Activated T-helper 1 cell treated with anti-CD3 and anti-CD28 coated beads, Interleukin-2, amount 50 U/mL, for 16 hours (primary cell): ENCODE measurements at places on chromosomes 7 and 10.

GRCh38 chr7:22375359-22376048, 18.6 kb upstream of the RAPGEF5 start:
- DNase-seq = no peak

GRCh38 chr7:47405921-47406800, 175.8 kb downstream of the TNS3 start:
- no peak for DNase-seq

DNA sequence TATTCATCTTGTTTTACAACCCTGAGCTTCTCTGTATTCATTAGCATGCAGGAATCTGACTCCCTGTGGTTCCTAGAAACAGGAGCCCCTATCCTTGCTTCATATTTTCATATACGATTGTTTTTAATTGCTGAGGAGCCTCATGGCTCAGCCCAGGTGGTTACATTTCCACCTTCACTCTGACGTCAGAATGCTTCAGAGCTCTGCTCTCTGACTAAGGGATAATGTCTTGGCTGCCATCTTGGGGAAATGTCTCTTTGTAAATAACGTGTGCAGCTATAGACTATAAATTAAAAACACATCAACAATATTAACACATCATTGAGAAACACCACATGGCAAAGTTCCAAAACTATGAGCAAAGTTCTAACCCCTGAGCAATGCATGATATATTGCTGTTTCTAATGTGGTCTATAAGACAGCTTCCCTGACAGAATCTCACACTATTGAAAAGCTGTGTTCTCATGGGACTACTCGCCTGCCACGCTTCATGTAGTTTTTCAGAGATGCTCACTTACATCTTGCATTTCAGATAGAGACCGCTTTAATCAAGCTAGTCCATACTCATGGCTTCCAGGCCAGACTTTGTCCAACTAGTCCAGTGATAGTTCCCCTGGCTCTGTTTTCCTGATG, 227.0 kb downstream of the SORCS3 start:
- DNase-seq = no peak

- no peak for DNase-seq
Measured at GRCh38 chr10:6746782-6747181, 166.7 kb upstream of the PRKCQ start.

GRCh38 chr10:73773152-73773879, 8.5 kb upstream of the CHCHD1 start:
- DNase-seq = no peak

- DNase-seq = no peak
Measured at GRCh38 chr10:128298587-128298986, 172.4 kb upstream of the MKI67 start.

DNA sequence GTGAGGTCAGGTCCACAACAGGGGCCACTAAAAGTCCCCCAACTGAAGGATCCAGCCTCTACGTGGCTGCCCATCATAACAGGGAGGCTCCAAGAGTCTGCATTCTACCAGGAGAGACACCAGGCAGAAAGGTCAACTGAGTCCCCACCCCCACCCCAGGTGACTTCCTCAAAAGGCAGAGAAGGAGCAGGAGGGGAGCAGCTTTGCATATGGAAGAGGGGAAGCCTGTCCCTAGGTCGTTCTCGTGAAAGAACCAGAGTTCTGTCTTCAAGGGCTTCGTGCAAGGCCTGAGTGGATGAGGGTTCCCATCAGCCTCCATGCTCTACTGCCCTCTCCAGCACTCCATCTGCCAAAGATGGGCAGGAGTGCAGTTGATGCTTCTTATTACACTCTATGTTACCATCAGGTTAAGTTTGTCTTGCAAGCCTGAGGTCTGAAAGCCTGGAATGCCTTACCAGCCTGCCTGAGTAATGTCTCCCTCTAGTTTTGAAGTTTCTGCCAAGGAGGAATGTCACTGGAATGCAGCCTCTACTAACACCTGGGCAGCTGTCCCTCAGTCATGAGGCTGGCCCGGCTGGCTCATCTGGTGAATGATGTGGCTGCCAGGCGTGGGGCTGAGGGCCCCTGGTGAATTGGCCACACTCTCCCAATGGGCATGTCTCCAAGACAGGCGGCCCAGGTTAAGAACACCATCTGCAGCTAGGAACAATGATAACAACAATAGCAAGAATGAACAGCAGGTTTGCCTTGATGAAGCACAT, 54.3 kb upstream of the SMNDC1 start:
- DNase-seq = no peak

GRCh38 chr10:36597756-36598320, 527.6 kb upstream of the ANKRD30A start:
- no peak for DNase-seq

DNA sequence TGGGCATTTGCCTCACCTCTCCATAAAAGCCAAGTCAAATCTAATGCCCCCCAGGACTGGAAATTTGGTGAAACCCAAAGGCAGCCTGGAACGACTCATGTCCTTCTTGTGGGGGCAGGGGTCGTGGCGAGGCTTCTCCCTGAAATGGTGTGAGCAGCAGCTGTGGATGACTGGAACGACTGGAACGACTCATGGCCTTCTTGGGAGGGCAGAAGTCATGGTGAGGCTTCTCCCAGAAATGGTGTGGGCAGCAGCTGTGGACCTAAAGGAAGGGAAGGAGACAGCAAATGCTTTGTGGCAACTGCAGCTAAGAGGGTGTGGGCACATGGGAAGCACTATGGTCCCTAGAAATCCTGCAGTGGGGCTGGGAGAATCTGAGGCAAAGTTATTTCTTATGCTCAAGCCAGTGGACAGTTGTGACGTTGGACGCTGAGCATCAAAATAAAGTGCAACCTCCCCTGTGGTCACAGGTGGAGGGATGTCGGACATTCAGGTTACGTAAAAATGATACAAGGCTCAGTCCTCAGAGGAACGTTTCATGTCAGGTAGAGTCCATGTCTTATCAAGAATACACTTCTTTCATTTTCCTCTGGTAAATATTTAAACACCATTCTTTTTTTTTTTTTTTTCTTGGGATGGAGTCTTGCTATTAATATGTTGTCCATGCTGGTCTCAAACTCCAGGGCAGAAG, 107.0 kb upstream of the KIF5B start:
- DNase-seq = no peak

GRCh38 chr7:149598721-149599308, 101.2 kb upstream of the ZNF746 start:
- no peak for DNase-seq

GRCh38 chr7:34087892-34088891, 182.9 kb downstream of the BMPER start:
- DNase-seq = no peak

DNA sequence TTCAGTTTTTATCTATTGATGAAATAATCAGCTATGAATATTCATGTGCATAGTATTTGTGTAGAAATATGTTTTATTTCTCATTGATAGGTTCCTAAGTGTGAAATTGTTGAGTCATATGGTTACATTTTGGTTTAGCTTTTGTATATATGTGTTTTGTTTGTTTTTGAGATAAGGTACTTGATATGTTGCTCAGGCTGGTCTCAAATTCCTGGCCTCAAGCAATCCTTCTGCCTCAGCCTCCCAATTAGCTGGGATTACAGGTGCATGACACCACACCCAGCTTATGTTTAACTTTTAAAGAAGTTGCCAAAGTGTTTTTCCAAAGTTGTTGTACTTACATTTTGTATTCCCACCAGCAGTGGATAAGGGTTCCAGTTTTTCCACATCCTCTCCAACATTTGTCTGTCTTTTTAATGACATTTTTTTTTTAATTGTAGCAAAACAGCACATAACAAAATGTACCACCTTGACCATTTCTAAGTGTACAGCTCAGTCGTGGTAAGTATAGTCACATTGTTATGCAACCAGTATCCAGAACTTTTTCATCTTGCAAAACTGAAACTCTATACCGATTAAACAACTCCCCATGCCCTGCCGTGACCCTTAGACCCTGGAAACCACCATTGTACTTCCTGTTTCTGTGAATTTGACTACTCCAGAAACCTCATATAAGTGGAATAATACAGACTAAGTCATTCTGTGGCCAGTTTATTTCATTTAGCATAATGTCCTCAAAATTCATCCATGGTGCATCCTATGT, 12.6 kb upstream of the UBE2D1 start:
- DNase-seq = no peak

- no peak for DNase-seq
Measured at GRCh38 chr10:20166096-20166675, 350.0 kb downstream of the PLXDC2 start.

GRCh38 chr7:38429057-38429456, 155.6 kb upstream of the TARP start:
- DNase-seq = no peak

DNA sequence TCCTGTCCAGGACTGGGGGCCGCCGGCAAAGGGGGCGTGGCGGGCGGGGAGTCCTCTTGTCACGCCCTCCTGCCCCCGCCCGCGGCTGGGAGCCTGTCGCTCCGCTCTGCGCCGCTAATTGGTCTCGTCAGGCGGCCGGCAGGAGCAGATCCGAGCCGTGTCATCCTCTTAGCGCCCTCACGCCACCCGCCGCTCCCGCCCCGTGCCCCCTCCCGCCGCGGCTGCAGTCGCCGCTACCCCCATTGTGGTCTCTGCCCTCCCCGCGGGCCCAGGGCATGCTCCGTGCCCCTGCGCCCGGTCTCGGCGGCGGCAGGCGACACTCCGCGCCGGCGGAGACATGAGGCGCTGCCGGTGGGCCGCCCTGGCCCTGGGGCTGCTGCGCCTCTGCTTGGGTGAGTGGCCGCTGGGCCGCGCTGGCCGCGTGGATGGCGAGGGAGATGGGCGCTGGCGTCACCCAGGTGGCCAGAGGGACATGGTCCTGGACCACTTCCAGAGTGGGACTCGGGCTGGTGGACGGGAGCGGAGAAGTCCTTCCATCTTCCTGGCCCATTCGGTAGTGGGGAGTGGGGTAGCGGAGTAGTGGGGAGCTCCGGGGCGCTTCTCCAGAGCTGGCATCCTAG, at the start of gene CDHR1:
Gene CDHR1, plus strand, starts transcription at position 114 of the 620 bp plus-strand sequence. Its CDS starts 224 bp downstream, at position 338.
- DNase-seq = no peak

DNA sequence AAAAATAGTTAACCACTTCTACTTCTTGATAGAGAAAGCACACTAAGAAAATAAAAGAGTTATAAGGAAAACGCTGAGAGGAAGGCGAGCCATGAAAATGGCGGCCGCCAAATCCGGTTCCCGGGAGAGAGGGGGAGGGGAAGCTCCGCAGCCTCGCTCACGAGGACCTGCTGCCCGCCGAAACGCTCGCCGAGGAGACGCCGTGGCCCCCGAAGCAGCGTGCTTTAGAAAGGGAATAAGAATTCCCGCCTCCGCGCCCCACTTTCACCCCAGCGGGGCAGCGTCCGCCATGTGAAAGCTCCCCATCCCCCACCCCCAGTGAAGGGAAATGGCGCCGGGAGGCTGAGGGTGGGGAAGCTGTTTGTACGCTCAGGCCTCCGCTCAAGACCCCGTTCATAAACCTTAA, 505 bp downstream of the HNRNPA2B1 start:
- peak; percentile 62 for DNase-seq

DNA sequence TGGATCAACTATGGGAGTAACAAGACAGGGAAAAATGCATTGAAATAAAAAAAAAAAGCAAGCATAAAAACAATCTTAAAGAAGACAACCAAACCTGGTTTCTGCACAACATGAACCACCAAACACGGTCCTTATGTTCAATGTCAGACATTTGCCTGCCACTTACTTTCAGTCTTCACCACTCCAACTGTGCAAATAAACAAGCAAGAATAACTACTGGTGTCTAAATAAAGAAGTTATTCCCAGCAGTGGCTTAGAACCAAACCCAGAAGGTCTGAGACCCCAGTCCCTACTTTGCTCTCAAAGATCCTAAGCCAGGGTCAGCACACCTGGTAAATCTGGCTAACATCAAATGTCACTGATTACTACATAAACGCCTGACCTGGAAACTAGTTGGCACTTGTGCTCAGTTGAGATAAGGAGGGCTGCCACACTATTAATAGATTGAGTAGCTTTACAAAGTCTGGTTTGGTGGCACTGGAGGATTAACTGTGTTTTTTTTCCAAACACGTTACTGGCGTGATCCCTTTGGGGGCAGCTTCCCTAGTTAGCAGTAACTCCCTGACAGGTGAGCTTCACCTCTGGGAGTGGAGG, 62.7 kb upstream of the ABLIM1 start:
- no peak for DNase-seq

- no peak for DNase-seq
Measured at GRCh38 chr10:23556727-23557440, 118.0 kb downstream of the OTUD1 start.

GRCh38 chr7:148556892-148557291, 33.7 kb upstream of the C7orf33 start:
- DNase-seq = no peak

DNA sequence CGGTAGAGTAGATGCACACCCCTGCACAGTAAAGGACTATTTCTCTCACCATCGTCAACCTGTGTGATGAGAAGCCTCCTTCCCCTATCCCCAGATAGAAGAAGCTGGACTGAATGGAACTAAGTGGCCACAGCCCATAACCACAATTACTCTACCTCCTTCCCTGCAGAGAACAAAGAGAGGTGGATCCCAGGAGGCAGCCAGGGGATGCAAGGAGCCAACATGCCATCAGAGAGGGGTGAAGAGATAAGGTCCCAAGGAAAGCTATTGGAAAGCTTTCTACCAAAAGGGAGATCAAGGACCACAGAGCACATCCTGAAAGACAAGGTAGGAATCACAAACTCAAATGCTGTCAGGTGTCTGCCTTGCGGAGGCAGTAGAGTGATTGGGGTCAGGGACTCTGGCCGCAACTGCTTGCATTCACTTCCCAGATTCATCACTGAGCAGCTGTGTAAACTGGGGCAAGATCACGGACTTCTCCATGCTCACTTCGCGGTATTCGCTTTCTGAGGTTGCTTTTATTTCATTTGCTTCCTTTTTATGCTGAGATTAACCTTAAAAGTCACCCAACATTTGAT, 81.6 kb upstream of the MYO3A start:
- DNase-seq = no peak

- no peak for DNase-seq
Measured at GRCh38 chr10:1264001-1264400, 207.8 kb downstream of the WDR37 start.

DNA sequence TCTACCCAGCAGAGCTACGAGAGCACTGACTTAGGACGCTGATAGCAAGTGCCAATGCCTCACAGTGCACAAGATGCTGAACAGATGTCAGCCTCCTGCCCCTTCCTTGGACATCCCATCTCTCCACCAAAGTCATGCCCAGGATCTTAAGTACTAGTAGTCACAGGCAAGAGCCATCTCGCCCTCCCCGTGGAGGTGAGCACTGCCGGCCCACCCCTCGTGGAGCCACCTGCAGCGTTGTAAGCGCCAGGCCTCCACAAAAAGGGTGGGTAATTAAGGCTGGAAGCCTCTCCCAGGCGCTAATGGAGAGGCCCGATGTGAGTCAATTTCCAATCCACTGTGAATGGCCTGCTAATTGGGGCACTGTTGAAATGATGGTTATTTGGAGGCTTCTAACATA, 156.2 kb downstream of the GRID1 start:
- DNase-seq = no peak

GRCh38 chr7:110877016-110877415, 213.9 kb upstream of the LRRN3 start:
- no peak for DNase-seq

DNA sequence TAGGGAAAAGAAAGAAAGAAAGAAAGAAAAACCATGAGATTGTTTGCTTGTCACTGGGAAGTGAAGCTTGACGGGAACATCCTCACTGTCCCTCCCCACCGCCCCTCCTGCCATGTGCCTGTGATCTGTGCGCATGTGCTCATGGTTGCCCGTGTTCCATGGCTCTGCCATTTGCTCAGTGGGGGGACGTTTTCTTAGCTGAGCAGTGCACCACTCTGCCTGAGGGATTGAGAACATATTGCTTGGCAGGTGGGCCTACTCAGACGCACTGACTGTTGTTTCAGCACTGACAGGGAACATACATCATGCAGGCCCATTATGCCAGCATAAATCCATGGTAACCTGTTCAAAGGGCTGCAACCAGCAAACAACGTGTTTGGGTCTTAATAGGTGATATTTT, 747.9 kb upstream of the GALNT17 start:
- DNase-seq = no peak

- no peak for DNase-seq
Measured at GRCh38 chr7:137816696-137817320, 30.0 kb downstream of the DGKI start.
